CD4-positive, alpha-beta T cell treated with Interleukin-4 for 1 hour (primary cell): ENCODE measurements at places on chromosomes 12 and 14.

DNA sequence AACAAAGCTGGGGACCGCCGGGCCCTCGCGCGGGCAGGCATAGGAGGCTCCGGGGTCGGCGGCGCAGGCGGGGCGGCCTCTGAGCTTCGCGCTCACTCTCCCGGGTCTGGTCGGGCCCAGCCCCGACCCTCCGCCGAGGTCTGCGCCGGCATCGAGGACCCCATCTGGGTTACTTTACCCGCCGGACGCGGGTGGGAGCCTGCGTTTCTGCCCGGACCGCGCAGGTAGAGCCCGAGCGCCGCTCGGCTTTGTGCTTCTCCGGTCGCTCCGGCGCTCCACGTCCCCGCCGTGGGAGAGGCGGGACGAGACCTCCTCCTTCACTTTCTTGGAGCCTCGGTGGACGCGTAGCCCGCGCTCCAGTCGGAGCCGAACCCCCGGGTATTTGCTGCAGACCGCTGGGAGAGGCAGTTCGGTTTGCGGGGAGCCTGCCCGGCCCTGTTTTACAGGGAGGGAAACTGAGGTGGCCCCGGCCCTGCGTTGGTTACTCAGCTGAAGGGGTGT is 63.2 kb downstream of the FBXL14 start:
- DNase-seq = no peak

DNA sequence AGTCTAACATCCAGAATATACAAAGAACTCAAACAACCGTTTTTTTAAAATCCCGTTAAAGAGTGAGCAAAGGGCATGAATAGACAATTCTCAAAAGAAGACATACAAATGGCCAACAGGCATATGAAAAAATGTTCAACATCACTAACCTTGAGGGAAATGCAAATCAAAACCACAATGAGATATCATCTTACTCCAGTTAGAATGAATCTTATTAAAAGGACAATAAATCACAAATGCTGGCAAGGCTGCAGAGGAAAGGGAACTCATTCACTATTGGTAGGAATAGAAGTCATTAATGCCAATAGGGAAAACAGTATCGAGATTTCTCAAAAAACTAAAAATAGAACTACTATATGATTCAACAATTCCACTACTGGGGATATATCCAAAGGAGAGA is 520.1 kb downstream of the RMST start:
- no peak for DNase-seq

- DNase-seq = no peak
These were observed 40.2 kb upstream of the APPL2 start for GRCh38 chr12:105275997-105276733.

DNA sequence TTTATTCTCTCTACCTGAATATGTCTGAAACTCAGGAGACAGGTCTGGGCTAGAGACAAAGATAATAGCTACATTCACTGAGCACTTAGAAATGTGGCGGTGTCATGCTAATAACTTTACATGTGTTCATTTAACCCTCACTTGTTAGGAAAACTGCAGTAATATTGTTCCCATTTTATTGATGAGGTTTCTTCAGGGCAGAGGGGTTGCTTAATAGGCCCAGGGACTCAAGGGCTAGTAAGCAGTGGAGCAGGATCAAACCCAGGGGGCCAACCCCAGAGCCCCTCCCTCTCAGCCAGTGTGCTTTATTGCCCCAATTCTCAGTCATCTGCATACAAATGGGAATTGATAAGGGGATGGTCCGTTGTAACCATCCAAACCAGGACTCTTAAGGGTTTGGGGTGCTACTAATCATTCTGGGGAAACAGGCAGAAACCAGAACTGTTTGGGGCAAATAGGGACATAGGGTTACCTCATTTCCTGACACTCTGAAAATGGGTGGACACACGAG is 142.8 kb upstream of the AMIGO2 start:
- DNase-seq = no peak

DNA sequence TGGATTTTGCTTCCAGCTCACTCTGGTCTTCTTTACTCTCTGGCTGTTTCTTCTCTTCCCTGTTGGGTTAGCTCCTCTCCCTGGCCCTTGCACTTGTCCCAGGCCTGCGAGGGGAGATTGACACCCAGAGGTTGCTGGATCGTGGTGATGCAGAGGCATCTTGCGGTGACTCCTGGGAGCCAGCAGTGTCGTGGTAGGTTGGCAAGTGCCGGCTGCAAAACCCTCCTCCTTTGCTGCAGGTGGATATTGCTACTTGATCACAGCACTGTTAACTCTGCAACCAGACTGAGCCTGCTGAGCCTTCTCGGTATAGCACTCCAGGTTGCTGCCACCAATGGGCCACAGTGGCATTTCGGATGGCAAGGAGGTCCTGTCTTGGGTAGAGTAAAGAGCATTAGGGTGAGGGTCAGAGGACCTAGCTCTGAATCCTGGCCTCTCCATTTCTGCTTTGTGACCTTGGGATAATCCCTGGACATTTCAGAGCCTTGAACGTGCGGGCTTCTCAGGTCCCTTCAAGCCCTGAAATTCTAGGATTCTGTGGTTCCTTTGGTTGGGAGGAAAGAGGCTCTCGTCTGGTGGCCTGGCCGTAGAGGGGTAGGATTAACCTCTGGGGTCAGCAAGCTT is 87.4 kb downstream of the TSPAN9 start:
- no peak for DNase-seq

- no peak for DNase-seq
These were observed 219.9 kb downstream of the SEC23A start for GRCh38 chr14:38883127-38883526.

- no peak for DNase-seq
These were observed 54.9 kb upstream of the PPP2R5C start for GRCh38 chr14:101706509-101707067.

DNA sequence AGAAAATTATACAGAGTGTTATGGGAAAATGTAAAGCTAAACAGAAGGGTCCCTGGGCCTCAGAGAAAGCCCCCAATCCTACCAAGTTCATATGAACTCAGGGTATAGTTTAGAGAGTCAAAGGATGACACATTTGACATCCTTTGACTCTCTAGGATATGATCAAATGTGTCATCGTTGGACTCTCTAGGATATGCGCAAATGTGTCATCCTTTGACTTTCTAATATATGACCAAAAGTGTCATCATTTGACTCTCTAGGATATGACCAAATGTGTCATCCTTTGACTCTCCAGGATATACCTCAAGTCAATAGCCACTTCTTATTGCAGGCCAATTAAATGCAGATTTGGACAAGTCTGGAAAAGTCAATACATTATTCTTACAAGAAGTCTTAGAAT is 204.8 kb upstream of the IGF1 start:
- no peak for DNase-seq

GRCh38 chr14:95128140-95128539 is 29.2 kb downstream of the DICER1 start:
- no peak for DNase-seq

DNA sequence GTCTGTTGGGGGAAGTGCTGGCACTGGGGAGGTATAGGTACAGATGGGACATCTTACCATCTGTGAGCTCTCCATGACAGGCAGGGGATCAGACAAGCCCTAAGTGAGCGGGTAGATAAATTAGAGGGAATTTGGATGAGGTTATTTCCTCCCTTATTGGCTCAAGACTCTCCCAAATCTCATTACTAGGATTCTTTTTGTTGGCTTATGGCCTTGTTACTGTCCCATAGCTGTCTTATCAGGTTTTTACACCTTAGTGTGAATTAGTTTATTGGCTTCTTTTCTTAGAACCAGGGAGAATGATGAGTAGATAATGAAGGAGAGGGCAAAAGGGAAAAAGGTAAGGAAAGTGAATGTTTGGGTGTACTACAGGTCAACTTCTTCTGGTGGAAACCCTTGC is 191.1 kb upstream of the PRICKLE1 start:
- DNase-seq = no peak

DNA sequence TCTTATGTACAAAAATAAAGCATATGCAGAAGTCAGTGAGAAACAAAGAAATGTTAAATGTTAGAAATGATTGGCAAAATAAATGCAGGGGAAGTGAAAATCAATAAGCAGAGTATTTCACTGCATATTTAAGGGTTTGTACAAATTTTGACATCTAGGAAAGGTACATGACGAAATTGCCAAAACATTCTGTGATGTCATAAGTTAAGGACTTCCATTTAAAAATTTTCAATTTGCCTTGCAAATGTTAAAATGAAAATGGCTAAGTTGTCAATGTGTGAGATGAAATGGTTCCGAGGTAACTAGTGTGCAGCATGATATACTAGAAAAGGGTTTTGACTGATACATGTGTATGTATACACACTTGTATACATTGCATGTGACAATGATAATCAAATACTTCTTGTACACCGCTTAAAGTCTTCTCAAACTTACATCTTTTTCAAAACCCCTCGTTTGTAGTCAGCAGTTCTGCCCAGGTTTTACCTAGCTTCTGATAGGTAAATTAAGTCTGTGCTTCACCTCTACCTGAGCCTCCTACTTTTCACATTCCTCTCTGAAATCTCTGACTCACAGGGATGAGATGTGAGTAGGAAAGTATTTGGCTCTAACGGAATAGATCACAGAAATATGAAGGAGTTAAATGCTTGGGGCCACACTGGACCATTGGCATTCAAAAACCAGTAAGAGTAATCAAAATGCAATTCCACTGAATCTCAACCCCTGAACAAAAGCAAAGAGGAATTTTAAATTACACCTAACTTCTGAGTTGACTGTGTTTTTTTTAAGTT is 442.4 kb upstream of the FOXG1 start:
- no peak for DNase-seq

DNA sequence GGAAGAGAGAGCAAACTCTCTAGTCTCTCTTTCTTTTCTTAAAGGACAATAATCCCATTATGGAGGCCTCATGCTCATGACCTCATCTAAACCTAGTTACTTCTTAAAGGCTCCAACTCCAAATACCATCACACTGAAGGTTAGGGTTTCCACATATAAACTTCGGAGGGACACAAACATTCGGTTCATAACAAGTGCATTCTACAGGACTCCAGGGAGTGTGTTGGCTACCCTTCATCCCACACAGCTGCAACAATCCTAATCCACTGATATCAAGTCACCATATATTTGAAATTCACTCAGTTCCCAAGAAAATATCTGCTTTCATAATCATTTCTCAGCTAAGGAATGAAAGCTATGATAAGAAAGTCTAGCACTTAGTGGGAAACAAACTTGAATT is 265.9 kb upstream of the PLEKHG7 start:
- DNase-seq = no peak

DNA sequence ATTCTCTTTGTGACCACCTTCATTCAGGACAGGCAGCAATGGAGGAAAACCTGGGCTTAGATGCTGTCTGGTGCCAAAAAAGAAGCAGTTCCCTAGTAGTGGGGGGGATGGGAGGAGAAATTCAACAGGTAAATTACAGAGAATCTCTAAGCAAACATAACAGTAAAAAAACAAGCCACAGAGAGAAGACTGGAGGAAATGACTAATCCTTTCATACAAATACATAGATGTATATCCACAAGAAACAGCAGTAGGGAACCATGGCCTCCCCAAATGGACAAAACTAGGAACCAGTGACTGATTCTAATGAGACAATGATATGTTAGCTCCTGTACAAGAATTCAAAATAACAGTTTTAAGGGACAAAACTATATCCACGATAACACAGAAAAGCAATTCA is 513.0 kb downstream of the NAV3 start:
- no peak for DNase-seq

DNA sequence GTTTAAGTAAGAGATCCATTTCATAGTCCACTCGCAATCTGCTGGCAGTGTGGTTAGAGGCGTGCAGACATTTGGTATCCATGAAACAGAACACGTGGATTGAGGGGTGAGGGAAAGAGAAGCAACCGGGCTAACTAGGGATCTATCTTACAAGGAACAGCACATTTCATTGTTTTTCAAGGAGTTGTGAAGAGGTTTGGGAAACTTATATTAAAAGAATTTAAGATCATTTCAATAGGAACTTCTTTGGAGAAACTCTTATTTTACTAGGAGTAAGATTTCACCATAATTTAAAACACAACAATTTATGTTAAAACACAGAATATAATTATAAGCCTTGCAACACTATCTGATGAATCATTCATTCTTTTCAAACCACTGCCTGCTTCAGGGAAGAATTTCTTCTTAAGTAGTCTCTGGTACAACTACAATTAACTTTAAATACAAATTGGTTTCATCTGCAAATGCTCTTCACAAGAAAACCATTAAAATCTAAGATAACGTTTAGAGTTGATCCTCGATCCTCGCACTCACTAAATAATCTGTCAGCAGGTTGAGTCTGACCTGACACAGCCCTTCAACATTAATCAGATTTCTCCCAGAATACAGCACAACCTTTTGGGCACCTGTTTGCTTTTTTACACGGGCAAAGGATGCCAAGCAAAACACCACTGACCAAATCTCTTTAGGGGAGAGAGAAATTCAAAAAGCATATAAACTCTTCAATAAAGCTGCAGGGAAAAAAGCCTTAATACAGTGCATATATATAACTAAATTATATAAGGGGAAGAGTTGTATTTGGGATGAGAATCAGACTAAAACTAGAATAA is 27.3 kb downstream of the PPTC7 start:
- DNase-seq = no peak

DNA sequence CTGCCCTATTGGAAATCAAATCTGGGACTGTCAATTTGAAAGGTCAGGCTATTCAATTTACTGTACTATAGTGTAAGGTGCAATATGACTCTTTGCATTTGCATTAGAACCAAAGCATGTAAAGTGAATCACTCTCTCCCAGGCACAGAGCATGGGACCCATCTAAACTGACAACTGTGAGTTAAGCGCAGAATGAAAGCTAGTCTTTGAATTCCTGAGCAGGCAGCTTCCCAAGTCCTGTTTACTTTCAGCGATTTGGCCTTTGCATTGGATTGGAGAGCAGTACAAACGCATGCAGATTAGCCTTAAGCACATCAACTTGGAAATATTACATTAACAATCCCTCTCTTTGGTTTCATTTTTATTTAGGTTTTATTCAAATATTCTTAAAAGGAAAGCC is 74.6 kb downstream of the RERG start:
- no peak for DNase-seq

DNA sequence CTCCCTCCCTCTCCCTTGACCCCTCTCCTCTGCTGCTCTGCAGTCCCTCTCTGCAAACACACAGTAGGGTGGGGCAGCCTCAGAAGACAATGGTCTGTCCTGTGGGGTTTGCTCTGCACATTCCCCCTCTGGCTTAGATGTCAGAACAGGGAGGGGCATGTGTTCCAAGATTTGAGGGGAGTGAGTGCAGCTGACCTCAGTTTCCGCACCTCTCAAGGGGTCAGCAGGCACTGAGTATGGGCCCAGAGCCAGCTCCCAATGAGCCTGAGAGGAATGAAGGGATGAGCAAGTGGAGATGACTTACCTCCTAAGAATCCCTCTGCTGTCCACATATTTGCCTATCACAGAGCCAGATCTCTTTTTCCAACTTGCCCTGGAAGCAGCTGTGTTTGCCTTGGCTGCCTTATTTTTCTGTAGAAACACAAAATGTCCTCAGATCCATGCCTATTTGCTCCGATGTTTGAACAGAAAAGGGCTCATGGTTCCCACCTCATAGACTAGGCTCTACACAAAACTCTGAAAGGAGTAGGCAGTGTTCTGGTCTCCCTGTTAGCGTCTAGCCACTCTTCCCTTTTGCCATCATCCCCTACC is 111.4 kb downstream of the CRACR2A start:
- no peak for DNase-seq

- DNase-seq = no peak
These were observed 11.1 kb upstream of the MARK3 start for GRCh38 chr14:103374121-103374520.

- no peak for DNase-seq
These were observed 287.4 kb downstream of the SYT1 start for GRCh38 chr12:79151956-79152355.
